ENCODE measurements at places on chromosomes 13 and 19.

DNA sequence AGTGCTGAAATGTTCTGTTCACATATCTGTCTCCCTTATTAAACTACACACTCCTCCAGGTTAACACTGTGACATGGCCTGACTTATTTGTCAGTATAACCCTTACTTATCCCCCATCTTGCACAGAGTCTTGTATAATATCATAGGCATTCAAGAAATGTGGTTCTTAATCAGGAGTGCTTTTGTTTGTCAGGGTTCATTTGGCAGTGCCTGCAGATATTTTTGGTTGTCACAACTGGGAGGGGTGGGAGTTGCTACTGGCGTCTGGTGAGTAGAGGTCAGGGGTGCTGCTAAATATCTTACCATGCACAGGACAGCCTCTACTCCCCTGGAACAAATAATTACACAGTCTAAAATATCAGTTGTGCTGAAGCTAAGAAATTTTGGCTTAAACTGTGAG is 20.4 kb upstream of the OBI1 start:
- DNase-seq: no peak

DNA sequence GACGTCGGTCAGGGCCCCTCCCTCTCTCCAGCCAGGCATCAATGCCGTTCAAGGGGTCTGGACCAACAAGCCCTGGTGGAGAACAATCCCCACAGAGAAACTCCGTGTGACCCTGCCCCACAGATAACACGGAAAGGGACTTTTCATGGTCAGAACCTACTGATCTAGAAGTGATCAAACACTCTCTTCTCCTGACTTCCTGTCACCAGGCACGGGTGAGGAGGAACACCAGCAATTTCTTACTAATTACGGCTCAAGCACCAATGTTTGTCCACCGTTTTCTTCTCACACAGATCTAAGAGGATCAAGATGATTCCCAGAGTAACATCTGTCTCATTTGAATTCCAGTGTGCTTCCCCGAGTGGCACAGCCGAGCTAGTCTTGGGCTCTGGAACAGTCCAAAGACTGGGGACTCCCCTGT is 11.8 kb downstream of the RASA3 start:
- DNase-seq: no peak

- DNase-seq: no peak
These were observed 1755.3 kb upstream of the SPRY2 start for GRCh38 chr13:82096256-82096655.

DNA sequence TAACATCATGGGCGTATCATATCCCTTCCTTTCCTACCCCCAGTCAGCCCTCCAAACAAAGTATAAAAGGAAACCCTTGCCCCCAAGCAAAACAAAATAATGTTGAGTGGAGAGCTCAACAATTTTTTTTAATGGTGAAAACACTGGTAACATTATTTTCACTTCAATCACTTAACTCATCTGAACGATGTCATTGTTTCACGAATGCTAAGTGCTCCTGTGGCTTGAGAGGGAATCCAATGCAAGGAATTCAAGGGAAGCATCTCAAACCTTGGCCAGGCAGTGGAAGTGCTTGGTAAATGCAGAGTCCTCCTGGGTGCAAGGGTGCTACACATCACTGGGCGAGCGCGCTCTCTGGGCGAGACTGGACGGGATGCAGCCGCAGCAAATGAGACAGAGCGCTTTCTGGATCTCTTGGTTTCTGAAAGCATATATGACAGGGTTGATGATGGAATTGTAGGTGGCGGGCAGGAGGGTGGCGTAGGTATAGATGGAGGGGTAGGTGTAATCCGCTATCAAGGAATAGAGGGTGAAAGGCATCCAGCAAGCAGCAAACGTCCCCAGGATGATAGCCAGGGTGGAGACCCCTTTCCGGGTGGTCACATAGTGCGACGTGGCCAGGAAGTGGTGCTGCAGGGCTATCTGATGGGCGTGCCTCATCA is 2.0 kb downstream of the GPR12 start:
- DNase-seq: no peak

- no peak for DNase-seq
These were observed 6.9 kb downstream of the S1PR5 start for GRCh38 chr19:10510301-10510802.

DNA sequence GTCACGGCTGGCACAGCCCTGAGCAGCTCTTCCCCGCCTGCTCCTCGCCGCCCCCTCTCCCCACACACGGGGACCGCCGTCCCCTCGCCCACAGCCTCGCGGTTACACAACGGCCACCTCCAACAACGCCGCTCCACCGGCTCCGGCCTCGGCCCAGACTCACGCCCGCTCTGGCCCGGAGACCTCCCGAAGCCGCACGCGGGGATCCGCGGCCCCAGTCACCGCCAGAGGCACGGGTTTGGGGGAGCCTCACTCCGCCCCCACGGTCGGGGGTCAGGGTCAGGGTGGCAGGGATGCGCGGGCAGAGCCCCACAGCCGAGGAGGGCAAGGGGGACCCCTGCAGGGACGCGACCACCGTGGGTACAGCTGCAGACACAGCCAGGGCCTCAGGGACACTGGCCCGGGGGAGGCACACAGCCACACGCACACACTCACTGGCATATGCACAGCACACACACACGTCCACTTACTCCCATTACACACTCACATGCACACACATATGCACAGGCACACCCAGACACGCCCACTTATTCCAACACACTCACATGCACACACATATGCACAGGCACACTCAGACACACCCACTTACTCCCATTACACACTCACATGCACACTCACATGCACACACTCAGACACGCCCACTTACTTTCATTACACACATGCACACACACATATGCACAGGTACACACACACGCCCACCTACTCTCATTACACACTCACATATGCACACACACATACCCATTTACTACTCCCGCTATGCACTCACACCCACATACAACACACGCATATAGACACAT is 1.6 kb downstream of the TTYH1 start:
- DNase-seq: no peak

DNA sequence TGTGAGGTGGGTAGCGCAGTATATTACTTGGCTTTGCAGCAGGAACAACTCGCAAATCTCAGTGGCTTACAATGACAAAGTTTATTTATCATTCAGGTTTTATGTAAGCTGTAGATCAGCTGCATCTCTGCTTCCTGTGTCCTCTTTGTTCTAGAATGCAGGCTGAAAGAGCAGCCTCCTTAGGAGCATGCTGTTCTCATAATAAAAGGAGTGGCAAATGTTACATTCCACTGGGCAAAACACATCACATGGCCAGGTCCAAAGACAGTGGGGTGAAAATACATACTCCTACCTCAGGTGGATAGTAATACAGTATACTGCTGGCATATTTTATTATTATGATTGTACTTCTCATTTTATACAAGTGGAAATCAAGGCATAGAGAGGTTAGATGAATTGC is 1.2 kb upstream of the CSNK1A1L start:
- DNase-seq: no peak

DNA sequence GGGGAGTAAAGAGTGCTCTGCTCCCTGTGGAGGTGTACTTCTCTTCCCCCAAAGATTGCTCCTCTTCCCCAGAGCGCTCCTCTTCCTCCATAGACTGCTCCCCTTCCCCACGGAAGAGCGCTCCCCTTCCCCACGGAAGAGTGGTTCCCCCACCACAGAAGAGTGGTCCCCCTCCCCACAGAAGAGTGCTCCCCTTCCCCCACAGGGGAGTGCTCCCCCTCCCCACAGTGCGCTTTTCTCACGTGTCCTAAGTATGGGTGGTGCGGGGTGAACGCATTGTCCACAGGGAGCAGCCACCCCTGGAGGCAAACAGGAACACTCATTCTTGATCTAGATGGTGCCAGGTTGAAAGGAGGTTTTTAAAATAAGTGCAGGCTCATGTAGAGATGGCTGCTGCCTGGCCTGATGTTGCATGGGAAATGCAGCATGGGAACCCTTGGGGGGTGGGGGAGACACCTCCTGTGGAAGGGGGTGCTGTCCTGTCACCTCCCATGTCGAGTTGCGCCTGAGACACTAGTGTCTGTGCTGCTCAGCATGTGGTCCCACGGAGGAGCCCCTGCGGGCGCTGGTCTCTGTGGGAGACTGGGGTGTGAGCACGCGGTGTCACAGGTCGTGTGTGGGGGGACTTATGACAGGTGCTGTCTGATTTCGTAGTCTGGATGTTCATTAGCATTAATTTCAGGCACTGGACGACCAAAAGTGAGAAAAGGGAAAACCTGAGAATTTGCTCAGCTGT is 52.2 kb downstream of the ATP11A start:
- DNase-seq: no peak

GRCh38 chr13:74464670-74465069 is 330.5 kb upstream of the KLF12 start:
- no peak for DNase-seq

DNA sequence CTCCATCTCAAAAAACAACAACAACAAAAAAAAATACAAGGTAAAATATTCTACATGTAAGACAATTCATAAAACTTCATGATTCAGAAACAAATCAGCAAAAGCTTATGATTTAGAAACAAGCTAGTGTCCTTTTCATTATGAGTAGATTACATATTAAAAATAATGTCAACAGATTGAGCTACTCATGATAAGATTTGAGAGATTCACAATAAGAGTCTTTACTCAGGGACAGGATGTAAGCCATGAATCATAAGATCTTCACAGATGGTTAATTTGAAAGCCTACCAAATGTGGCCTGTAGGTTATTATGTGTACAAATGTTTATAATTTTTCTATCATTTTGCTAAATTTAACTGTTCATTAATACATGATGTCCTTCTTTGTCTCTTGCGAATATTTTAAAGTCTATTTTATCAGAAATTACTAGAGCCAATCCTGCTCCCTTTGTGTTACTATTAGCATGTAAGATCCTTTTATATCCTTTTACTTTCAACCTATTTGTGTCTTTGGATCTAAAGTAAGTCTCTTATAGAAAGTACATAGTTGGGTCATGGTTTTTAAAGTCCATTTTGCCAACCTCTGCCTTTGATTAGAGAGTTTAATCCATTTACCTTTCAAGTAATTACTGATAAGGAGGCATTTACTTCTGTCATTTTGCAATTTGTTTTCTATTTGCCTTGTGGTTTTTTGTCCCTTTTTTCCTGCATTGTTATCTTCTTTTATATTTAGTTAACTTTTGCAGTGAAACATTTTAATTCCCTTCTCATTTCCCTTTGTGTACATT is 68.3 kb upstream of the RXFP2 start:
- DNase-seq: no peak

DNA sequence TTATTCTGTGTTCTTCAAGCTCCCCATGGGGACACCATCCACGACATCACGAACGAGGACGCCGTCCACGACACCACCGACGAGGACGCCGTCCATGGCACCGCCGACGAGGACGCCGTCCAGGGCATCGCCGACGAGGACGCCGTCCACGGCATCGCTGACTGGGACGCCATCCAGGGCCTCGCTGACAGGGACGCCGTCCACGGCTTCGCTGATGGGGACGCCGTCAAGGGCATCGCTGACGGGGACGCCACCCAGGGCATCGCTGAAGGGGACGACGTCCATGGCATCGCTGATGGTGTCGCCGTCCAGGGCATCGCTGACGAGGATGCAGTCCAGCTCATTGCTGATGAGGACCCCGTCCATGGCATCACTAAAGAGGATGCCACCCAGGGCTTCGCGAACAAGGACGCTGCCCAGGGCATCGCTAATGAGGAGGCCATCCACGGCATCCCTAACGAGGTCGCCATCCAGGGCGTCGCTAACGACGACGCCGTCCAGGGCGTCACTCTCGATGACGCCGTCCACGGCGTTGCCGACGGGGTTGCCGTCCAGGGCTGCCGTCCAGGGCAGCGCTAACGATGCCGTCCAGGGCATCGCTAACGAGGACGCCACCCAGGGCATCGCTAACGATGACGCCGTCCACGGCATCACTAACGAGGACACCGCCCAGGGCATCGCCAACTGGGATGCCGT is 949.2 kb downstream of the TUBA3C start:
- DNase-seq: no peak

GRCh38 chr19:8571006-8571411 is 6.2 kb downstream of the MYO1F start:
- no peak for DNase-seq

DNA sequence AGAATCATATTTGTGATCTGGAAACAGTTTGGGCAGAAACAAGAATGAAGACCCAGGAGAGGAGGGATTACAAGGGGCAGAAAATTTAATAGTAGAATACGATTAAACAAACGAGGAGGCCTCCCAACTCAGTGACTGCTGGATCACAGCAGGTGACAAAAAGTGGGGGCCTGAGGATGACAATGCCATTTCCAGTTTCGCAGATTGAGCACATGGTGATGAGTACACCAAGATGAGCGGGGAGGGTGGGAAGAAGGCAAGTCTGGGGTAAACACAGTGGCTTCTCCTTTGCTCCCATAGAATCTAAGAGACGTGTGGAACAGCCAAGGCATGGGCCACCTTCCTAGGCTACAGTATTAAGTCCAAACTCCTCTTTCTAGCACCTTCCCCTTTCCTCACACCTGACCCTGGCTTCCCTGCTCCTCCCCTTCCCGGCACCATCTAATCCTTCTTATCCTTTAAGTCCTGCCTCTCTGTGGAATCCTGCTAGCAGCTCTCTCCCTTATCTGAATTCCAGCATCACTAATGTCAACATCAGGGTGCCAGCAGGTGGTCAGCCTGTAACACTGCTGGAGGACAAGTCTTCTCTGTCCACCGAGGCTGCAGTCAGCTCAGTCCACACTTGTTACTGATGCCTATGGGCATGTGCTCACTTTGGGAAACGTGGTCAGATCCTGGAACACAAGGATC is 13.5 kb downstream of the ATP7B start:
- DNase-seq: no peak

DNA sequence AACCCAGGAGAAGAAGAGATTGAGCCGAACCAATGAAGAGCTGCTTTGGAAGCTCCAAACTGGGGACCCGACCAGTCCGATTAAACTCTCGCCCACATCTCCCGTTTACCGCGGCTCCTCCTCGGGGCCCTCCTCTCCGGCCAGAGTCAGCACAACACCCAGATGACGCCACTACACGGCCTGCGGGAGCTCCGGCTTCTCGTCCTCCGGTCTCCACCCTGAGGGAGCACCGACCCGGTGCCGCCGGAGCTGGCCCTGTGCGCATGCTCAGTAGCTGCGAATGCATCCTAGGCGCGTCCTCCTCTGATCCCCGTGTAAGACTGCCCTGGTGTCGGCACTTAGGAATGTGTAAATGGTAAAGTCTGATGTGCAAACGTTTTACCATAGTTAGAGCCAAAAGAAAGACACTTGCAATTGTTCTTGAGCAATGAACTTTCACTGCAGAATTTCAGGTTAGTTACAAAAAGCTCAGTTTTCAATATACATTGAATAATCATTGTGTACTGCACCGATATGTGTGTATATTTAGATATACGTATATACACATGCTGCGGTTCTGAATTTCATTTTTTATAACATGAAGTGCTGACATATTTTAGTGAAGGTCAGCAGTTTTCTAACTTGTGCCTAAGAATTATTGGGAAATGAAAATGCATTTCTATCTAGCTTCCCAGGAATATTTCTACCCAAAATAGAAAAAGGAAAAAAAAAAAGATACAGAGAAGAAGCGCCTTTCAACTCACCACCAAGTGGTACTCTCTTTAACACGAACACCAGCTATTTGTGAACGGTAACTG is 92.2 kb downstream of the SLC7A1 start:
- DNase-seq: no peak

DNA sequence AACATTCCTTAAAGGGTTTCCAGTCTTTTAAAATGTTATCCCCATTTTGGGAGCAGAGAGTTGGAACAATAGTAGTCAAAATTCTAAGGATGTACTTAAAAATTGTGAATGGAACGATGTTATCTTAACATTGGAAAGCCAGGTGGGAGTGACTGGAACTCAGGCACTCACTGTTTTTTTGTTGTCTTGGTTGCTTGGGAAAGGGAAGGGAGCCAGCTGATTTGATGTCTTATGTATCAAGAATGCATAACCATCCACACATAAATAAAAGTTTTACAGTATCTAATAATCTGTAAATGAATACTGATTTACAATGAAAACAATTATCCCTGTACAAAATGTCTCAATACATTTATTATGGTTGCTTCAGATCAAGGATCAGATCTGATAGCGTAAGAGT is 88.7 kb downstream of the SLC10A2 start:
- DNase-seq: no peak
